ENCODE measurements at places on chromosomes 6 and 20.

GRCh38 chr6:108966855-108967755, 118.9 kb downstream of the ARMC2 start:
- DNase-seq = peak; percentile 9

DNA sequence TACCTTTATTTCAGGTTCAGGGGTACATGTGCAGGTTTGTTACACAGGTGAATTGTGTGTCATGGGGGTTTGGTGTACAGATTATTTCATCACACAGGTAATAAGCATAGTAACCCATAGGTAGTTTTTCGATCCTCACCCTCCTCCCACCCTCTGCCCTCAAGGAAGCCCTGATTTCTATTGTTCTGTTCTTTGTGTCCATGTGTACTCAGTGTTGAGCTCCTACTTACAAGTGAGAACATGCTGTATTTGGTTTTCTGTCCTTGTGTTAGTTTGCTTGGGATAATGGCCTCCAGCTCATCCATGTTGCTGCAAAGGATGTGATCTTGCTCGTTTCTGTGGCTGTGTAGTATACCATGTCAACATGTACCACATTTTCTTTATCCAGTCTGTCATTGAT, 66.0 kb downstream of the STK4 start:
- DNase-seq = no peak

DNA sequence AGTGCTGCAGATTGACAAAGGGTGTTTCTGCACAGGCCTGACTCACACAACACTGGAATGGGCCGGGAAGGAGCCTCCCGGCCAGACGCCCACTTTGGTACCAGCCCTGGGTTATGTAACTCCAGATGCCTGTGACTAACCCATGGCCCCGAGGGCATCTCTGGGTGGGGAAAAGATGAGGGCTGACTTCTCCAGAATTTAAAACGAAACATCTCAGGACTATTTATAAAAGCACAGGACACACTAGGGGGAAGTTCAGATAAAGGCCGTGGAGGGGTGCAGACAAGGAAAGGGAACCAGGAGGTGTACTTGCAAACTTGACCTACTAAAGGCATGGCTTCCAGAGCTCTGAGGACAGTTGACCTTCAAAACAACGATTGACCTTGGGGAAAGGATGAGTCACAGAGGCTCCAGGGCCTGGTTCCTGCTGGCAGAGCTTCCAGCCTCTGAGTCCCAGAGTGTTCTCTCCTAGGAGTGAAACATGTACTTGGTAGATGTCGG, 196.9 kb downstream of the NFATC2 start:
- no peak for DNase-seq

DNA sequence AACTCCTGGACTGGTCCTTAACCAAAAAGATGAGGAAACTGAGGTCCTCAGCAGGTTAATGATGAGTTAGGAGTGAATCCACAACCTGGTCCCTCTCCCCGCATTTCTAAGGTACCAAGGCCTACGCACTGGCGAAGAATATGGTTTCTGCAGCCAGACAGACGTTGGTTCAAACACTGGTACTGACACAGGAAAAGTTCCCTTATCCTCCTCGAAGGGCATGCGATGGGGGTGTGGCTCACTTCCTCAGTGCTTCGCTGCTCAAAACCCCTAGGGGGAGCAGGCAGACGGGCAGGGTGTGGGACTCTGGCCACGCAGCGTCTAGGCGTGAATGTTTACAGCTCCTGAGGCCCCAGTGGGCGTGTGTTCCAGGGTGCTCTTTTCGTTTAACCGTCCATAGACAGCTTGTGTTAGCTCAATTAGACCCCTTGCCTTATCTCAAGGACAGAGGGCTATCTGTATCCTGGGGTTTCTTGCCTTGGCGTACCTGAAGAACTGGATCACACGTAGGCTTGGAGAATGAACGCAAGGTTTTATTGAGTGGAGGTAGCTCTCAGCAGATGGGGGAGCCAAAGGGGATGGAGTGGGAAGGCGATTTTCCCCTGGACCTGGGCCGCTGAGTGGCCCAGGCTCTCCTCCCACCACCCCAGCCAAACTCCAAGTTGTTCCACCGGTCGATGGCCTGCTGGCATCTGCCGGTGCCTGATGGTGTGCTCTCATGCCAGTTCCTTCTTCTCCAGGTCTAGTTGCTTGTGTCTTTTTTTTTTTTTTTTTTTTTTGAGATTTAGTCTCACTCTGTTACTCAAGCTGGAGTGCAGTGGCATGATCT, 31.8 kb upstream of the PTPN1 start:
- peak; percentile 68 for DNase-seq

- DNase-seq = no peak
Observed at GRCh38 chr6:154165478-154165877, 126.4 kb downstream of the OPRM1 start.

DNA sequence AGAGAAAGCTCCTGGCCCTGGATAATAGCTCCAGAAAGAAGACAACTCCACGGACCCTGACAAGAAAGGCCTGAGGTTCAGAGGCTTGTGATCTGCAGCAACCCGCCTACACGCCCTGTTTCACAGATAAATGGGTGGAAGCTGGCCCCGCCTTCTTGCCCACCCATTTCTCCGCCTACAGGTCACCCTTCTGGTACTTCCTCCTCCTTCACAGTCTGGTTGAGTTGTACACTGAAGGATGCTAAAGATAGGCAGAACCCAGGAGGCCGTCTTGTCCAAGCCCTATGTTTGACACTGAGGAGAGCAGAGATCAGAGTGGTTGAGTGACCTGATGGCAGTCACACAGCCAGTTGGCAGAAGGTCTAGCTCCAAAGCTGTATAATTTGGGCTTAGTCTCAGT, 34.2 kb upstream of the MDGA1 start:
- peak; percentile 31 for DNase-seq

DNA sequence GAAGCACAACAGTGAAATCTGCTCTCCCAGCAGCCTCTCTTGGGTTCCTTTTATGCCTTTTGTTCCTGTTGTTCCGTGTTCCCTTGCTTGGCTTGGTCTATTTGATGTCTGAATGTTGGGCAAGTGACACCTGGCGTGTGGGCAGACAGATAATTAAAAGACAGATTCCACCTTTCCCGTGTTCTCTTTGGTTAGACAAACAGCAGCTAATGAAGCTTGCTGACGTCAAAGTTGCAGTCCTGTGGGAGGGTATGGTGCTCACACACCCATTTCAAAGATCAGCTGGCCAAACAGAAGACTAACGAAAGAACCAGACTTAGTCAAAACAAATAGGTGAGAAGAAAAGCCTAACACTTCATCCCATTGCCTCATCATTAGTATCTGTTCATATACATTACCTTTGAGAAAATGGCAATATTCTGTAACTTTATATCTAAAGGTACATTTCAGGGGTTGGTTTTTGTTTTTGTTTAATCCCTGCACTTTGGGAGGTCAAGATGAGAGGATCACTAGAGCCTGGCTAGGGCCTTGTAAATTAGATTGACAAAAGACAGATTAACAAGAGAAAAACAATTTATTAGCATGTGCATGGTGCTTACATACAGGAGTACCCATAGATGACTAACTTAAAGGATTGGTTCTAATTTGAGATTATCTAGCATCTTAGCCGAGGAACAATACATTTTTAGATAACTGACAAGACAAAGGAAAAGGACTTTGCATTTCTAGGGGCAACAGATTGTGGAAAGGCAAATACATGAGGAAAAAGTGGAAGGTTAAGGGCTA, 48.9 kb upstream of the TNFRSF21 start:
- DNase-seq = no peak

DNA sequence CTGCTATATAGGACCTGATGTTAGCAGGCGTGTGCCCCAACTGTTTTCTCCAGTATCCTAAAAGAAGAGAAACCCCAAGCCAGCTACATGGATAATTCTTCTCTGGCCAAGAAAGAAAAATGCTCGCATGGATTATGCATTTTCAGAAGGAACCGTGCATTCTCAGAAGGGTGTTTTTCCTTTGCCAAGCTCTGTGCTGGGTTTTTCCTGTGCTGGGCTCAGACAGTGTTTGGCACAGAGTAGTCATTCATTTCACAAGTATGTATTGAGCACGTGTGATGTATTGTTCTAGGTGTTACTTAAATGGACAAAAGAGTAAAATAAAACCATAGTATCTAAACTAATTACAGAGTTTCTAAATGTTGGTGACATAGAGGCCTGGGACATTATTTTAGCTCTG, 62.7 kb upstream of the ZNF133 start:
- no peak for DNase-seq

- DNase-seq = no peak
Observed at GRCh38 chr6:16184129-16184528, 54.3 kb upstream of the GMPR start.

DNA sequence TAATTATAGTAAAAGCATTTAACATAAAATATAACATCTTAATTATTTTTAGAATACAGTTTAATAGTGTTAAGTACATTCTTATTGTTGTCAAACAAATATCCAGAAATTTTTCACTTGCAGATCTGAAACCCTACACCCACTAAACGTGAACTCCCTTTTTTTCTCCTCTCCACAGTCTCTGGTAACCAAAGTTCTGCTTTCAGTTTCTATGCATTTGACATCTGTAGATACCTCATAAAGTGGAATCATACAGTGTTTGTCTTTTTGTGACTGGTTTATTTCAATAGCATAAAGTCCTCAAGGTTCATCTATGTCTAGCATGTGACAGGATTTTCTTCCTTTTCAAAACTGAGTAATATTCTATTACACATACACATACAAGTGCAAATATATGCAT, 286.3 kb downstream of the BTBD3 start:
- DNase-seq = no peak

DNA sequence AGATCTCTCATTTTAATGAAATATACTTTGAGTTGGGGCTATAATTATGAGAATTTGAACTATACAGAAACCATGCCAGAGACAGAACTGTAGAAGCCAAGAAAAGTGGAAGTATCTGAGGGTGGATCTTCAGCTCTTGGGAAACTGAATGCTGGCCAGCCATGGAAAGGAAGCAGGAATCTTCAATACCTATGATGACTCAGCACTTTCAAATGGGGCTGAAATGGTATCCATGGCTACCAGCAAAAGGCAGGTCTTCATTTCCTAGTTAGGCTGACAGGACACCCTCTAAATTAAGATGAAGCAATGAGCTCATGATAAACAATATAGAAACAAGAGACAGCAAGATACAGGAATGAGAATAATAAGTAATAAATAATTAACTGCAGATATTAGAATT, 171.3 kb downstream of the COL21A1 start:
- DNase-seq = no peak

DNA sequence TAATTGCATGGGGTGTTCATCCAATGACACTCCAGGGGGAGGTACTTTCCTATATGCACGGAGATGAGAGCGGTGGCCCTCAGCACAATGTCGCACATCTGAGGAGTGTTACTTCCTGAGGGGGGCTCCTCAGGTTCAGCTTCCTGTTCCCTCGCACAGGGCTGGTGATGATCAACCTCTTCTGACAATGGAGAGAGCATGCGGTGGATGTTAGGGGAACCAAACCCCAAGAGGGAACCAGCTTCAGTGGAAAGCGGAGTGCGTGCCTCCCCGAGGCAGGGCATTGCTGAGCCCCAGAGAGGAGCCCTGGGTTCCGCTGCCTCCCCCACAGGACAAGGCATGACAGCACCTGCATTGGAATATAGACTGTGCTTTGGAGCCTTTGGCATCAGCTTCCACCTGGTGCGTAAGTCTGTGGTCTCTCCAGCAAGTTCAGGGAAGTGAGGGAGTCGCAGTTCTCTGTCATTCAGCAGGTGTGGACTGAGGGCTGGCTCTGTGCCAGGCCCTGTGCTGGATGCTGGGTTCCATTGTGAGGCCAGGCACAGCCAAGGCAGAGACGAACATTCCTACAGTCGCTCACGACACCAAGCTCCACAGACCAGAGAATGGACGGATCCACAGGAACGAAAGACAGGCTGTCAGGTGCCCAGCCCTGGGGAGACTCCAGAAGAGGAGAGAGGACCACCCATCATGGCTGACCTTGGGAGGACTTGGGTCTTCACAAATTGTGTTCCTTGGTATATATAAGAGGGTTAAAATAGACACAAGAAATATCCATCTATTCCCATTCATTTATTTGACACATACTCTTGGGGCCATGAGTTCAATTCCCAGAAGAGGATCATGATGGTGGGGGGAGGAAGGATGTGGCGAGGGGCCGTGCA, 3.9 kb upstream of the ZNF831 start:
- DNase-seq = no peak

DNA sequence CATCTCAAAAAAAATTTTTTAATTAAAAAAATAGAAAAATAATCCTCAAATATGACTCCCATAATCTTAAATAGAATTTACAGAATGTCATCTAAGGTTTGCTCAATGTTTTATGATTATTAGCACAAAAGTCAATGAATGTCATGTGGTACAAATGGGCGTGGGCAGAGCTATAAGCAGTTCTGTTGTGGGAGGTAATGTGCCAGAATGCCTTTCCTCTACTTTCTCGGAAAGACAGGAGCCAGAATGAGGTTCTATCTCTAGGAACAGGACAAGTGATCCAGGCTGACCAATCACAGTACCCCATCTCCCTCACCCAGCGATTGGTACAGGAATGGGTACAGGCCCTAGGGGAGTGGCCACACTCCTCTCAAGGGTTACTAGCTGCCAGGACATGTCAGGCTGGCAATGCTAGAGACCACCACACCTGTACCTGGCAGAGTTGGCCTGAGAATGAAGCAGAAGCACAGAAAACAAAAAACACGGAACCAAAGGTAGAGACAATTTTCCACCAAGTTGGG, 15.1 kb downstream of the RALGAPA2 start:
- DNase-seq = no peak

- no peak for DNase-seq
Observed at GRCh38 chr20:4235512-4236043, 220.2 kb upstream of the RNF24 start.

GRCh38 chr6:121886223-121886830, 450.9 kb downstream of the GJA1 start:
- DNase-seq = no peak

DNA sequence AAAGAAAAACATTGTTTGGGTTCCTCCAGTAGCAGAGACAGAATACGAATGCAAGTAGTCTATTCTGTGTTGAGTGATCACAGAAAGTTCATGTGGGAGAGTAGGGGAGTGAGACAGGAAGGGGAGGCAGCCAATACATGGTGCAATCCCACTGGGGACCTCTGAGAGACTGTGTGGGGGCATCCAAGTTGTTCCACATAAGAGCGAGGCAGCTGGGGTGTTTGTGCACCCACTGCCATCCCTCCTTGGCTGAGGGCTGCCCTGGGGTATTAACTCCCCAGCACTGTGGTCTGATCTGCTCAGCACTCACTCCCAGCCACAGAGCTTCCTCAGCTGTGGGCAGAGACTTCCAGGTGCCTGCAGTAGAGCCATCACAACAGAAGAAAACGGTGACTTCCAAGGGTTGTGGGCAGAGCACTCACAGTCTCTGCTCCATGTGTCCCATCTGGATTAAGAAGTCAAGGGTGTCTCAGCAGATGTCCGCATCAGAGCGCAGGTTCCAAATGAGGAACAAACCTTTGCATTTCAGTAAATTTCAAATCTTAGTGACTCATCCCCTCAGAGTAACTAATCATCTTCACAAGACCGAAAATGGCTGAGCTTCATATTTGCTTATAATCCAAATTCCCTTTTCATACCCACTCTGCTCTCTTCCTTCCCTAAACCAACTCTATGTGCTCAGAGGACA, 101.9 kb upstream of the NAA20 start:
- DNase-seq = no peak
